ENCODE measurements at places on chromosomes 4 and X.

GRCh38 chrX:70117738-70118137 lies 15.5 kb upstream of the IGBP1 start:
- DNase-seq: no peak

GRCh38 chrX:70129816-70130215 lies 3.4 kb upstream of the IGBP1 start:
- DNase-seq: no peak

GRCh38 chrX:129577473-129577872 lies 37.4 kb downstream of the OCRL start:
- no peak for DNase-seq

GRCh38 chrX:153571534-153571908 lies 27.4 kb downstream of the CCNQ start:
- DNase-seq: no peak

DNA sequence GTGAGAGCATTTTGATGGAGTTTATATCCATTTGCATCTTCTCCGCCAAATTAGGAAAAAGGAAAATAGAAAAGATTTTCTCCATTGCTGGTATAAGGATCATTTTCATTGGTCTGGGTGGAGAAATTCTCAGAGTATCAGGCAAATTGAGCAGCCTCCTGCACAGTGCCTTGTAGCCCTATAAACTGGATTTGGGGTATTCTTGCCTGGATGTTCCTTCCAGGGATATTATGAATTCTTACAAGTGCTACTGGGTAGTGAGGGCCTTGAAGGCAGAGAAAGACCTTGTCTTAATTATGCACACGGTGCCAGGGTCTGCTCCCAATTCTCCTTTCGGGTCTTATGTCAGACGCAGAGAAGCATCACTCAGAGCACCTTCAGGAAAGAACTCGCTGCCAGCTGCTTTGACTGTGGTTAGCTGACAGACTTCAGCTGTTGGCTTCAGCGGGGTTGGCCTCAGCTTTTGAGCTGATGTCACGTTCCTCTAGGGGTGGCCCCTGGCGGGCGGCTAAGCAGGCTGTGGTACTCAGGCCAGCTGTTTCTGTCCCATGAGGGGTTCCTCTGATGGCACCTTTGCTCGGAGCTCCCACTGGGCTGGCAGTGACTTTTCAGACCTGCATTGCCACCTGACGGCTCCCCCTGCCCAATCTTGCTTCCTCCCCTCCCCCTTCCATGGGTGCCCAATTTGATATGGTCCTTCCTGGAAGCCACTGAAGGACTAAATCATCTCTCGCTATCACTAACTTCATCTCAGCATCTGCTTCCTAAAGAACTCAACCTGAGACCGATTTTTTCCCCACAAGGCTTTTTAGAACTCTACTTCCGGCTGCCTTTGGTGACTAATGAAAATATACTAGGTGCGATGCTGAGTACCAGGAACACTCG lies 519.5 kb downstream of the BCOR start:
- DNase-seq: no peak

DNA sequence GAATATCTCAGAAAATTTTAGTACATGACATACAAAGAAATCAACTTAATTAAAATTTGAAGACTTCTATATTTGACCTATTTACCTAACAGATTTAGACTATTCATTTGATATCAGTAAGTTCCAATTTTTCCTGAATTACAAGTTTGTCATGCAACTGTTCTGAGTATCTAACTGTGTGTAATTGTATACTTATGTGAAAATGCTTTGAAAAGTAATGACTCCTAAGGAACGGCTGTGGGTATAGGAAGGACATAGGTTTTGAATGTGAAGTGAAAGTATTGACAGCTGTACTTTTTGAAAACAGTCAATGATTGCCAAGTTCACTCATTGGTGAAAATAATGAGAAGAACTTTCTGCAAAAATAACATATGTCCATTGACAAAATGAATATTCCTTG lies 2.9 kb downstream of the GRIA2 start:
- DNase-seq: no peak

GRCh38 chrX:13064599-13065143 lies 20.3 kb upstream of the FAM9C start:
- DNase-seq: no peak

- DNase-seq: no peak
These were observed 245.5 kb downstream of the BANK1 start for GRCh38 chr4:102036016-102036415.

- DNase-seq: no peak
These were observed 7.0 kb downstream of the AMMECR1 start for GRCh38 chrX:110310896-110311295.

All from dorsolateral prefrontal cortex (tissue), 122 donors.